Cardiac ventricle fibroblast (primary cell): ENCODE measurements at places on chromosomes 13 and 19. TPM values are rescaled to one million over a fixed set of nuclear protein-coding genes. Genes with fewer than 3 reads are reported as not detected.

The ZNF599 gene
- 6.2 and 8.4 TPM in 2 replicates for total RNA-seq

The LILRB3 gene
- total RNA-seq = not detected in 2 replicates

The FFAR1 gene
- not detected in 2 replicates for total RNA-seq

The PLPPR3 gene
- total RNA-seq = 0.10 and 0.44 TPM in 2 replicates

The SHD gene
- not detected in 2 replicates for total RNA-seq

The SLC10A2 gene
- total RNA-seq = not detected in 2 replicates

The ZNF229 gene
- total RNA-seq = 8.4 and 11.9 TPM in 2 replicates
